ENCODE measurements at places on chromosomes 12 and 14. TPM values are rescaled to one million over a fixed set of nuclear protein-coding genes. Genes with fewer than 3 reads are reported as not detected.
A peak's percentile ranks its signal among the peaks of the same experiment; 100 is the strongest.

GRCh38 chr12:9625019-9625418 lies 17.3 kb upstream of the KLRB1 start:
- no peak overlapping the region for H3K27ac ChIP-seq
- no peaks in the 10 kb centered on the region for H3K27me3 ChIP-seq
- no peak for DNase-seq
- no peak overlapping the region for H3K4me3 ChIP-seq
- no peaks in the 10 kb centered on the region for H3K4me1 ChIP-seq

The TESPA1 gene
- 96.3 TPM for total RNA-seq

The DPY19L2 gene
- total RNA-seq, result not detected

DNA sequence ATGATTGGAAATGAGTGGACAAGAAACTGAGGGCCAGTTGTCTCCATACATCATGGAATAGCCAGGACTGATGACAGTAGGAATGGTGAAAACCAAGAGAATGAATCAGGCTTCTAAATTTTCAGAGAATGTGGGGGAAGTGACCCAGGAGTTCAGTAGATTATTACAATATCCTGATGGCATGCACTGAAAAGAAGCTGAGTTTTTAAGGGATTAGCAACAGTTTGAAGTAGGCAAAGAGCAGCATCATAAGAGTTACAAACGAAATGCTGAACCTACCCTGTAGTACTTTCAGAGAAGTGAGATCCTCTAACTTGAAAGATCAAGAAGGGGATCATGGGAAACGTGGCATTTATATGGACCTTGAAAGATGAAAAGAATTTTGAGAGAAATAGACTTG lies 13.2 kb downstream of the SLC2A14 start:
- H3K27ac ChIP-seq, result no peak overlapping the region
- peaks cover 4% of the 10 kb centered on the region for H3K4me1 ChIP-seq
- DNase-seq, result no peak
- H3K36me3 ChIP-seq, result no peaks in the 10 kb centered on the region

DNA sequence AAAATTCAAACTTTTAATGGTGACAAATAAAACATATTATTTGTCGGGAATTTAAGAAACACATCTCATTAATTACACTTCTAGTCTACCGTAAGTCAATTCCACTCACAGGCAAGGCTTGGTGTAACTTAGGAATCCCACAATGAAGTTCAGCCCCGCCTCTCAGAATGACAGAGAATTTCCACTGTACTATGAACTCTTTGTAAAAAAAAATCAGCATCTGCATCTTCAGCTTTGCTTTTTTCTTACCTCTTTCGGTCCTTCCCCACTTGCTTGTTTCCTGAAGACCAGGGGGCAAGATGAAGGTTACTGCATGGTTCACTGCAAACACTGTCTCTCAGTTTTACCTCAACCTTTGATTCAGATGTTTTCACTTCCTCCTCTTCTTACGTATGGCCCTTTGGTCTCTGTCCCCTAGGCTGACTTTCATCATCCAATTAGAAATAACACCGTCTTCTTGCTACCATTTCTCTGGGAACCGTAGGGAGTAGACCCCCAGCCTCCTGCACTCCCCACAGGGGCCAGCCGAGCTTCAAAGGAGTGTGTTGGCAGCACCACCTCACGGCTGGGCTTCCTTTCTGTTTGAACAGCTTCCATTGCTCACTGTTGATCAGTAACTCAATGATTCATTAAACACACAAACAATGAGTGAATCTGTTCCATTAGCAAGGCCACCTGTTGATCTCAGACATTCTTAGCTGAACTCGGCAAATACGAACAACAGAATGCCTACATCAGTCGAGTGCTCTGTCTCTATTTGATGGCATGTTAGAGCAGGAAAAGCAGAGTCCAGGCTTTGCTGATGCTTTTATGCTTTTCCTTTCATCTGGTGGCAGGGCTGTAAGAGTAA lies 343.0 kb downstream of the BMP4 start:
- H3K4me1 ChIP-seq, result no peaks in the 10 kb centered on the region
- H3K4me3 ChIP-seq, result no peak overlapping the region
- no peaks in the 10 kb centered on the region for H3K36me3 ChIP-seq

The POTEM gene
- total RNA-seq, result not detected

The RILPL2 gene
- total RNA-seq, result 4.9 TPM

GRCh38 chr12:62116986-62117385 lies 143.2 kb upstream of the USP15 start:
- no peak overlapping the region for H3K27ac ChIP-seq
- no peaks in the 10 kb centered on the region for H3K4me1 ChIP-seq
- no peak overlapping the region for H3K4me3 ChIP-seq
- H3K27me3 ChIP-seq, result no peaks in the 10 kb centered on the region

DNA sequence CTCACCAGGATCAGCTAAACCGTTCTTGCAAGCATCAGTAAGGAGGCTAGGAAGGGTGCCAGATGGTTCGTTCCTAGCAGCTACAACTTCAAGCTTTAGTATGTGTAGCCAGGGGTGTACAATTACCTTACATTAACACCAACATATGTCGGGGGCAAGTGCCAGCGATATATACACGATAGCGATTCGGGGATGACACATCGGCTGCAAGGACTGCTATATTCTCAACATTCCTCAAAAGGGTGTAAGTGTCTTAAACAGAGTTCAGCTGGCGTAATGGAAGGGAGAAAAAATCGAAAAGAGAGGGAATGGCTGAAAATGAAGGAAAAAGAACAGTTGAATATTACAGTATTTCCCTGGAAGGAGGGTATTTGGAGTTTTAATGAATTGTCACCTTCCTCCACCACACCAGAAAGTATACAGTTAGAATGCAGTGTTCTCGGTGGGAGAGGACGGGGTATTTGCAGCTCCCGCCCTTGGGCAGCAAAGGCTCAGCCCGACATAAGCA lies 545 bp downstream of the LIMA1 start:
- no peak for DNase-seq
- peak overlapping the region; percentile 19 for H3K27ac ChIP-seq
- peak overlapping the region; percentile 78 for H3K4me3 ChIP-seq
- no peaks in the 10 kb centered on the region for H3K27me3 ChIP-seq
- H3K4me1 ChIP-seq, result peaks cover 22% of the 10 kb centered on the region
- H3K36me3 ChIP-seq, result no peaks in the 10 kb centered on the region

DNA sequence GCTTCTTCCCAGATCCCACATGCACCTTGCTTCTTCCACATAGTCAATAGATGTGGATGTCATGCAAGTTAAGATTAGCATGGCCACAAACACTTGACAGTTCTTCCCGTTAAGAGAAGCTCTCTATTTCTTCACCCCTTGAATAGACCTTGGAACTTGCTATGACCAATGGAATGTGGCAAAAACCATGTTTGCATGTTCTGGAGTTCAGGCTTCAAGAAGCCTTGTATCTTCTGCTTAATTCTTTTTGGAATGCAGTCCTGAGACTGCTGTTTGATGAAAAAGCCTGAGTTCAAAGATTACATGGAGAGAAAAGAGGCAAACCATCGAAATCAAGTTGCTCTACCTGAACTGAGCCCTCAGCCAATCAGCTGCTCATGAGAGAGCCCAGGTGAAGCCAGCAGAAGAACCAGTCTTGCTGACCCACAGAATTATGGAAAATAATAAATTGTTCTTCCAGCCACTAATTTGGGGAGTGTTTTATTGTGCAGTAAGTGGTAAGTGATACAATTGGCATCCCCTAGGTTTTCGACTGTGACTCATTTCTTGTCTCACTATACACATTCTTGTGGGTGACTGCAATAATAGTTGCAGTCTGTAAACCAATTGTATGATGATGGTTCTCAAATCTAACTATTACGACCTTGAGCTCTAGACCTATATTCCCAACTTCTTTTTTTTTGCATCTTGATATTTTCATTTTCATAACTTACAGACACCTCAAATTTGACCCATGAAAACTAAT lies 12.6 kb downstream of the RASSF9 start:
- no peaks in the 10 kb centered on the region for H3K4me1 ChIP-seq
- H3K36me3 ChIP-seq, result no peaks in the 10 kb centered on the region
- H3K27me3 ChIP-seq, result no peaks in the 10 kb centered on the region
- no peak overlapping the region for H3K27ac ChIP-seq
- no peak for DNase-seq

GRCh38 chr12:47307680-47308399 lies 228.1 kb upstream of the AMIGO2 start:
- peak; percentile 48 for DNase-seq
- H3K27me3 ChIP-seq, result no peaks in the 10 kb centered on the region
- H3K4me3 ChIP-seq, result peak overlapping the region; percentile 62
- H3K27ac ChIP-seq, result peak overlapping the region; percentile 38
- H3K4me1 ChIP-seq, result peaks cover 12% of the 10 kb centered on the region

DNA sequence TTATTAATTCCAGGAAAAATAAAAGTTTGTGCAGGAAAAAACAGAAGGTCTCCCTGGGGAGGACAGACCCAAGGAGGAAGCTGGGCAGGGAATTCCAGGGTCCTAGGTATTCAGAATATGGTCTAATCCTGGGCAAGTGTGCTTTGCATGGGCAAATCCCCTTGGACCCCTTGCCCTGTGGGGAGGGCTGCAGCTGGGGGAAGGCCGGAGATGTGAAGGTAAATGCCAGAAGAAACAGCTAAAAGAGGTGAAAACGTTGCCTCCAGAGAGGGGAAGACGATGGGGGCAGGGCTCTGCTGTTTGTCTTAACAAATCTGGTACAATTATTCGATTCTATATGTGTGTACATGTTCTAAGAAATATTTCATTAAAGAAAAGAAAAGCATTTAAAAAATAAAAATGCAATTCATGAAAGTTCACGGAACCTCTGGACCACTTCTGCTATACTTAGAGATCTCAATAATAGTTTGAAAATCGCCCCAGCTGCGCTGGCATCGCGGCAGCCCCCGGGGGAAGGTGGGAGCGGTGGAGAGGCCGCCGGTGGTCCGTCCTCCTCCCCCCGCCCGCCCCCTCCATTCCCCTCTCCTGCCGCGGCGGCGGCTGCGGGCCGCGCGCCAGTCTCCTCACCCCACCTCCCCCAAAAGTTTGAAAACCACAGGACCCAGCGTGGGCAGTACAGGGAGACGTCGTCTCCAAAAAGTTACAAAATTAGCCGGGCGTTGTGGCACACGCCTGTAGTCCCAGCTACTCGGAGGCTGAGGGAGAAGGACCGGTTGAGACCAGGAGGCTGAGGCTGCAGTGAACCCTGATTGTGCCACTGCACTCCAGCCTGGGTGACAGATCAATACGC lies 1.5 kb upstream of the PRPF40B start:
- peak; percentile 21 for DNase-seq
- H3K4me3 ChIP-seq, result peak overlapping the region; percentile 70
- no peaks in the 10 kb centered on the region for H3K36me3 ChIP-seq
- peaks cover 29% of the 10 kb centered on the region for H3K4me1 ChIP-seq
- peak overlapping the region; percentile 66 for H3K27ac ChIP-seq
- no peaks in the 10 kb centered on the region for H3K27me3 ChIP-seq

The KRT7 gene
- total RNA-seq, result not detected

DNA sequence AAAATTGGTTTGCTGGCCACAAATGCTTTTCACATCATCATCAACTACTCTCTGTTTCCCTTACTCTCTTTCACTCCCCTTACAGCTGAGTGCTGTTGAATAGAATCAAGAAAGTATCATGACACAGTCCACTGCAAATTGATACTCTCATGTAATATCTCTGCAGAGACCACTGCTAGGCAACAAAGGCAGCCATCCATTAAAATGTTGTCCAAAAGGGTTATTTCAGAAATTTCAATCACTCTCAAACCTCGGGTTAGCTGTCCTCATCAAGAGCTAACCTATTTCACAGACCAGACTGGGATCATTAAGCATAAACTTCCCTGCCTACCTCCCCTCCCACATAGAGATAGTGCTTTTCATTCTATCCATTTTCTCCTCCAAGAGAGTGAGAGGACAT lies 186.7 kb downstream of the PLCZ1 start:
- no peaks in the 10 kb centered on the region for H3K27me3 ChIP-seq
- H3K27ac ChIP-seq, result no peak overlapping the region
- no peak for DNase-seq
- no peak overlapping the region for H3K4me3 ChIP-seq
- no peaks in the 10 kb centered on the region for H3K36me3 ChIP-seq

The SLCO1A2 gene
- total RNA-seq, result not detected

The TGFB3 gene
- 8.4 TPM for total RNA-seq

DNA sequence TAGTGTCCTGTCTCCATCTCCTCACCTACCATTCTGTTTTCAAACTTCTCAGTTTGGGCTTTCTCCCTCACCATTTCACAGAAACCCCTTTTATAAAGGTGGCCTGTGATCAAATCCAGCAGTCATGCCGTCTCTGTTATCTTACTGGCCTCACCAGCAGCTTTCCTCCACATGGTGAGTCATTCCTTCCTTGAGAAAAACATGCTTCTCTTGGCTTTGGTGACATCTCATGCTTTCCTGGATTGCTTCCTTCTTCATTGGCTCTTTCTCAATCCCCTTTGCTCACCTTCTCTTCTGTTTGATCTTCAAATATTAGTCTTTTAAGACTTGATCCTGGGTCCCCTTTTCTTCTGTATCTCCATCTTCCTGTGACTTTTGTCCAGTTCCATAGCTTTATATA lies 164.9 kb downstream of the ANO4 start:
- H3K27ac ChIP-seq, result no peak overlapping the region
- no peak overlapping the region for H3K4me3 ChIP-seq
- no peak for DNase-seq
- H3K27me3 ChIP-seq, result no peaks in the 10 kb centered on the region
- no peaks in the 10 kb centered on the region for H3K36me3 ChIP-seq
- no peaks in the 10 kb centered on the region for H3K4me1 ChIP-seq

DNA sequence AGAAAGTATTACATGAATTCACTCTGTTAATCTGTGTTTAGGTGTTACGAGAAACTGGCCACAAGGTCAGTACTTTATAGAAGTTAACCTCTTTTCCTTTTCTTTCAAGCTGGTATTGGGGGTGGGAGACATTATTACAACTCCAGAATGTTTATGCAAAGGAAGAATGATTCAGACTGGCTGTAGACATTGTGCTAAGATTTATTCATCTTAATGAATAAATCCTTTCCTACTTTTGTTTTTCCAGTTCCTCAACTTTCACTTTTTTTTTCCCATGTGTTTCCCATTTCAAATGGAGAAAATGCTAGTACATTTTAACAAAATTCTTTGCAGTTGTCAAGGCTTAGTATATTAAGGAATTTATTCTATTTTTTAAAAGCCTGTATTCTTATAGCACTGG lies 1.3 kb downstream of the OTOGL start:
- no peak for DNase-seq
- no peaks in the 10 kb centered on the region for H3K36me3 ChIP-seq
- H3K27ac ChIP-seq, result no peak overlapping the region
- H3K4me1 ChIP-seq, result no peaks in the 10 kb centered on the region

The KRT81 gene
- total RNA-seq, result not detected

GRCh38 chr14:80135305-80136088 lies 75.8 kb downstream of the DIO2 start:
- H3K4me1 ChIP-seq, result no peaks in the 10 kb centered on the region
- H3K4me3 ChIP-seq, result no peak overlapping the region
- H3K36me3 ChIP-seq, result no peaks in the 10 kb centered on the region

- no peaks in the 10 kb centered on the region for H3K27me3 ChIP-seq
- no peak for DNase-seq
- no peak overlapping the region for H3K4me3 ChIP-seq
- H3K36me3 ChIP-seq, result no peaks in the 10 kb centered on the region
- no peaks in the 10 kb centered on the region for H3K4me1 ChIP-seq
- no peak overlapping the region for H3K27ac ChIP-seq
Measured at GRCh38 chr14:90782892-90783291, 33.3 kb downstream of the TTC7B start.

The PNMA1 gene
- total RNA-seq, result 55.9 TPM
